ENCODE measurements at places on chromosomes 3 and 15.
A peak's percentile ranks its signal among the peaks of the same experiment; 100 is the strongest.

DNA sequence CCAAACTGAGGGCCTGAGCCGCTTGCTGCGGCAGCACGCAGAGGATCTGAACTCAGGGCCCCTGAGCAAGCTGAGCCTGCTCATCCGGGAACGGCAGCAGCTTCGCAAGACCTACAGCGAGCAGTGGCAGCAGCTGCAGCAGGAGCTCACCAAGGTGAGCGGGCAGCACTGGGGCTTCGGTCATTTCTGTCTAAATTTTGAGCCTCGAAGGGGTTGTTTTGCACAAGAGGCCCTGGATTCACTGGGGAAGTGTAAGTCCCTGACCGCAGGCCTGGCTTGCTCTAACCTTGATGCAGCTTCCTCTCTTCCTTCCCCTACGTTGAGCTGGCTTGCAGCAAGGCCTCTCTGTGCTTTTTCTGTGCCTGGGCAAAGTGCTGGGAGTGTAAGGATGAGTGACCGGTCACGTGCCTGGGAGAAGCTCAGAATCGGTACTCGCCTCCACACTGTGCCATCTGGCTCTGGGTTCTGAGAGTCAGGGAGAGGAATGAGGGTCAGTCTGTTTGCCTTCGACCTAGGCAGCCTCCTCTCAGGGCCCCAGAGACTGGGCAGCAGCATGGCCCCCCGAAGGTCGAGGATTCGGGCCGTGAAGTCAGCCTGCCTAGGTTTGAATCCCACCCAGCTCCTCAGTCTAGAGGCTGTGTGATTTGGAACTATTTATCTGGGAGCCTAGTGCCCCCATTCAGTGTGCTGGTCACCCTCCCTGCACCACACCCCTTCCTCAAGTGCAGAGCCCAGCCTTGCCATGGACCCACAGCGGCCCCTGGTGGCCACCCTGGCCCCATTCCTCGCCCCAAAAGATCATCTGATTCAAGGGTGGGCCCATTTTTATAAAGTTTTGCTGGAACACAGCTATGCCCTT is 1.4 kb downstream of the FES start:
- DNase-seq: peak; percentile 63

GRCh38 chr15:49895347-49896223 is 223.4 kb downstream of the ATP8B4 start:
- no peak for DNase-seq

DNA sequence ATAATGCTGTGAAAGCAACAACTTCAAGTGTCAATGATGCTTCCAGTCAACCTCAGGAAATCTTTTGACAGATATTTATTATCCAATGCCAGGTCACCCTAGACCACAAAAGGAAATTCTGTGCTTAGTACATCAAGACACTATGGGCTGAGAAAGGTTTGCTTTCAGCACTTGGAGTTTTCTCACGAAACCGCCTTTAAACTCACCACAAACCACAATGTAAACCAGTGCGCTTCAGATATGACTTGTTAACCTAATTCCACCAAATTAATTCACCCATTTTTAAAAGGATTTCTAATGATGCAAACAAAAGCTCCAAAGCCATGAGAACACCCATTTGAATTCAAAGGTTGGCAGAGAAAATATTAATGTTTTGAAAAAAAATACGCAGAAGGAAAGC is 292.9 kb upstream of the NR2F2 start:
- no peak for DNase-seq

- DNase-seq: peak; percentile 9
Measured at GRCh38 chr15:51681303-51681963, at the start of gene SCG3. SCG3 (plus strand) TSS chr15:51681503; CDS start chr15:51681756, 253 bp downstream.

DNA sequence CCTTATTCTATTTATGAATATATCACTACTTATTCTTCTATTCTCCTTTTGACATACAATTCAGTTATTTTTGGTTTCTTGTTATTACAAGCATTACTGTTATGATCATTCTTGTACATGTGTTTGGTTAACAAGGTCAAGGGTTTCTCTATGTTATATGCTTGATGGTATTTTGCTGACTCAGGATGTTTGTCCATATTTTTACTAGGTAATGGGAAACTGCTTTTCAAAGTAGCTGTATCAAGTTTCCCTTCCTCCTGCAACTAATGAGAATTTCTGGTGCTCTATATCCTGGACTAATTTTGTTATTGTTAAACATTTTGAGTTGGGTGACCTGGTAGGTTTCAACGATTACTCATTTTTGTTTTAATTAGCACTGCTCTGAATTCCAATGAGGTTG is 841.0 kb downstream of the OTOL1 start:
- no peak for DNase-seq

DNA sequence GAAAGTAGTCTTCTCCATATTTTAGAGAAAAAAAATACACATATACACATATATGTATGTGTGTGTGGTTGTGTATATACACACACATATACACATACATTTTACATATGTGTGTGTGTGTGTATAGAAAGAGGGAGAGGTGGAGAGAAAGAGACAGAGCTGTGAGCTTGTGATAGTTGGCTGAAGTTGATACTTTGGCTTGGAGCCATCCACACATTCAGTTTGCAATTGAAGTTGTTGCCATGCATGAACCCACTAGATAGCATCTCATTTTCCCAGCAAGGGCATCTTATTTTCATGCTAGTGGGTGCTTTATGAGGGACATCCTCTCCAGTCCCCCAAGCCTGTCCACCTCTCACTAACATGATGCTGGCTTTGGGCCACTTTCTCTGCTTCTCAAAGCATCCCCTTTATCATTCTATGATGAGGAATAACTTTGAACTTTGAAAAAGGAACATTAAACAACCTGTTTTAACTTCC is 228.6 kb downstream of the ZNF621 start:
- no peak for DNase-seq

DNA sequence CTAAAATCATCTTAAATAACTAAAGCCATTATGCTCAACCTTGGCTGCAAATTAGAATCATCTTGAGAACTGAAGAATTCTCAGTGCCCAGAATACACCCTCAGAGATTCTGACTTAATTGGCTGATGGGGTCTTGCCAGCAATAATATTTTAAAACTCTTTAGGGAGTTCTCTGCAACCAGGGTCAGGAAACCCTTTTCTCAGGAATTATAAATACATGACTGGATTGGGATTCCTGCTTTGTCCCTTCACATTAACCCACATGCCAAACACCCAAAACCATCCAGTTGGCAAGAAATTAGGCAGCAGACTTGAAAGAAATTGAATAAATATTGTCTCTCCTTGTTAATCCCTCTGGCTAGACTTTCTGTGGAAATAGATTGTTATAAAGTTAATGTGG is 482.3 kb upstream of the NECTIN3 start:
- DNase-seq: no peak

DNA sequence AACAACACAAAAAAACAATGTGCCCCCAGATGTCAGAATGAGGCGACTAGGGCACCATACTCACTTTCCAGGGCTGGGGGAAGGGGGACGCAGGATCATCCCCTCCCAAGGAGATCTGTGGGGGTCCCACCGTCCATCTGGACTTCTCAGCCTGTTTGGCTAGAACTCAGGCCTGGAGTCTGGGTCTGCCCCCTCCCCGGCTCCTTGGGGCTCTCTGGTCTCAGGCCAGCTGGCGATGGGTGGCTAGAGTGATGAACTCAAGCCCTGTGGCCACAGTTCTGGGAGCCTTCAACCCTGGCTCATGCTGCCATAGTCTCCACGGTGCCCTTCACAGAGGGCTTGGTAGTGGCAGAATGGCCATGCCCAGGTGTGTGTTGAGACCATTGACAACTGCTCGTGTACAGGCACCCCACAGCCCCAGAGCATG is 13.6 kb downstream of the ZBTB47 start:
- DNase-seq: no peak

- DNase-seq: no peak
Measured at GRCh38 chr3:15541371-15541770, 19.9 kb upstream of the COLQ start.

DNA sequence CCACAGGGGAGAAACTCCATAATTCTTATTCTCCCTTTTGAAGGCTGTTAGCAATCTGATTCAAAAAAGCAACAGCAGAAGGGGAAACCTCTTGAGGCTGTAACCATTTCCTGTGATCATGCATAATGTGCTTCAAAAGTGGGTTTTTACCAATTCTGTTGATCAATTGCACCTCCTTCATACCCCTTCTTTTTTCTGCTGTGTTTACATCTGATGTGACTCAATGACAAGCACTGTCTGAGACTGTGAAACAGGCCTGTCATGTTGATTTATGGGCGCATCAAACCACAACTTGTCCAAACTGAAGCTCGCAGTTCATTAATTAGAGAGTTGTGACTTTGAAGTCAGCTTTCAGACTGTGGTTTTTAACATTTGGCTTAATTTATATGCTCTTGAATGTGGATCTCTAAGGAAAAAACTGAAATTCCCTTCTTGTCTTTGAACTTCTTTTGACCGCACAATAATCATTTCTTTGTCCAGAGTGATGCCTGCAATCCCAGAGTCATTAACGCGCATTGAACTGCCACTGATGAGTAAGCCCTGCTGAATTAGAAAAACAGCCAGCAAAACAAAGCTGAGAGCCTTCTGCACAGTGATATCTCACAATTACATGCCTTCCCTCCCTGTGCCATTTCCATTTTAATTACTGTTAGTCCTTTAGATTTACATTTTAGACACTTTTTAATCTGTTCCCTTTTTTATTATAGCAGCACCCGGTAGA is 532.8 kb downstream of the FOXP1 start:
- DNase-seq: no peak

GRCh38 chr3:99915906-99916432 is 98.3 kb downstream of the CMSS1 start:
- DNase-seq: no peak

DNA sequence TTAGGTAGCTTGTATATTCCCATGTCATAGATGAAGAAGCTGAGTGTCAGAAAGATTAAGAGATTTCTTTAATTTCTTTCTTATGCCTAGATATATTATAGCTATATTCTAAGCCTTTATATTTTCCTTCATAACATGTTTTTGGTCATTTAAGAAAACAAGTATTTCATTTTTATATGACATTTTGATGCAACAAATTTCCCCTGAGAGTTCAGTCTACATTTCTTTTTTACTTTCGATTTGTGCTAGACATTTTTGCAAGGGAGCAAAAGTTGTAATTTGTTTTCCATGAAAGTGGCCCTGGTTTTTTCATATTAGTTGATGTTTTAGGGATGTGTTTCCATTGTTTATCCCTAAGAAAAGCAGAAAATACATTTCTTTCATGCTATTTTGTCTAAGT is 344.9 kb downstream of the NLGN1 start:
- no peak for DNase-seq

DNA sequence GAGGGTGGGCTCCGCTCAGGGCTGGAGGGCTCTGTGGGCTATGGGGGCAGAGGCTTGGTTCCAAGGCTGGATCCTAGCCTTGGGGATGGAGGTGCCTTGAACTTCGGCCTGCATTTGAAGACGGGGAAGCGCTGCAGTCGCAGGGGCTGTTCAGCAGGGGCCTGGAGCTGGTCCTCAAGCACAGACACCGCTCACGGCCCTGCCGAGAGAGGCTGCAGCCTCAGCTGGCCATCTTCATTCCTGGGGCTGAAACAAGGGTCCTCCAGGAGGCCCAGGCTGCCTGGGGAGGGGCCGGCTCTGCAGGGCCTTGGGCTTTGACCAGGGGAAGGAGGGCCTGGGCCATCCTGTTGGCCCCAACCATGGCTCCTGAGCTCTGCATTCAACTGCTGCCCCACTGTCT is 25.6 kb upstream of the PLXND1 start:
- no peak for DNase-seq

DNA sequence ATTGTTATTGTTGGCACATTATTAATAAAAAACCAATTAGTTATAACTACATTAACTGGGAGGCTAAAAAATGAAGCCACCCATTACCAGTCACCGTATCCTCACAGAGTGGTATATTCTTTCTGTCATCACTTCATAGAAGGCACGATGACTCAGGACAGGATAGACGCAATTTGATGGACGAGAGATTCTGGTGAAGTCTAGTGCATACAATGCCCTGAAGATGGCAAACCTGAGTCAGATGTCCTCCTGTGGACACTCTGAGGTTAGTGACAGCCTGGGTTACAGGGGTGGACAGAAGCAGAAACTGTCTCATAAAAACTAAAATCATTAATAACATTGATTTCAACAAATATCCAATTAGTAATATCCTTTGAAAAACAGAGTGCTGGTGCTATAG is 150.3 kb downstream of the SLC9A9 start:
- no peak for DNase-seq

- no peak for DNase-seq
Measured at GRCh38 chr3:137764001-137764433, at the start of gene SOX14. SOX14 (plus strand) TSS chr3:137764315; CDS start chr3:137764785, 470 bp downstream.

DNA sequence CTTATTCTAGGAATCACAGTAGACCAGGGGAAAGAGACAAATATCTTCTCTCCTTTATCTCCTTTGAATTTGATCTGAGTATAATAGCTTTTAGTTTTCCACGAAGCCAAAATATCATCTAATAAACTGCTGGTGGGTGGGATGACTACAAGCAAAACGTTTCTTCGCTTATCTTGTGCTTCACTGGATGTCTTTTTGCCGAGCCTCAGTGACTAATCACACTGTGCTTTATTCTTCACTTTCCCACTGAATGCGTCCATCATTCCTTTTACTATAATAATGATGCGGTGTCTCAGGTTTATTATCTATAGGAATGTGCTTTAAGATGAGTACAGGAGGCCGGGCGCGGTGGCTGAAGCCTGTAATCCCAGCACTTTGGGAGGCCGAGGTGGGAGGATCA is 32.5 kb downstream of the CEP152 start:
- DNase-seq: no peak

DNA sequence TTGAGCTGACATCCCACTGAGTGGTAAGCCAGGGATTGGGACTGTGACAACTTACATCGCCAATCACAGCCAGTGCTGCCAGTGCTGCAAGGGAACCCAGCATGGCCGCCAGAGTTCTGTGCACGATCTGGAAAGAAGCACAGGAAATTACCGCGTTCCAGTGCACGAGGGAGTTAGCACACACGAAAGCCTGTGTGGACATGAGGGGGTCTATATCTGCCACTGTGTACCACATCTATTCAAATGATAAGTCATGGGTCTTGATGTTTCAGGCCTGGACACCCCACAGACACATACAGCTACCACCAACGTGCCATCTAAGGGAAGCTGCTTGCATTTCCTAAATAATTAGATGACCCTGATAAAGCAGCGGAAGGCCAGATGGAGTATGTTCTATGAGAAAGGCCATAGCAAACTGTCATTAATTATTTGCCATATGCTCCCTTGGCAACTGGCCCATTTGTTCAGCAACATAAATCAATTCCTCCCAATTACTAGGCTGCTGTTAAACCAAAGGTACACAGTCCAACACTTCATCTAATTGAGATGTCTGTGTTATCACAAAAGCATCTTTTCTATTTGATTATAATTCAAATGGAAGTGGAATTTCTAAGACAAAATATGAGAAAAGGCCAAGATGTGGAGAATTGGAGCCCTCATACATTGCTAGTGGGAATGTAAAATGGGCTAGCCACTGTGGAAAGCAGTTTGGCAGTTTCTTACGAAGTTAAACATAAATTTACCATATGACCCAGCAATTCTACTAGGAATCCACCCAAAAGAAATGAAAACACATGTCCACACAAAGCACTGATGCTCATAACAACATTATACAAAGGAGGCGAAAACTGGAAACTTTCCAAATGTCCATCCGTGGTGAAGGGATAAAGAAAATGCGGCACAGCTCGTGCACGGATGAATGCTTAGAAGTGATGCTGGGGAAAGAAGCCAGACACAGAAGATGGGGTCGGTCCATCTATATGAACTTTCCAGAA is 108.3 kb downstream of the OCA2 start:
- DNase-seq: no peak

- no peak for DNase-seq
Measured at GRCh38 chr3:64111872-64112271, 88.6 kb upstream of the PSMD6 start.

GRCh38 chr15:25811481-25811906 is 51.6 kb downstream of the ATP10A start:
- DNase-seq: no peak

All from stimulated activated CD4-positive, alpha-beta T cell treated with anti-CD3 and anti-CD28 coated beads, Interleukin-2, amount 100 ng/mL, for 4 hours (primary cell).